ENCODE measurements at places on chromosomes 3 and 15.

DNA sequence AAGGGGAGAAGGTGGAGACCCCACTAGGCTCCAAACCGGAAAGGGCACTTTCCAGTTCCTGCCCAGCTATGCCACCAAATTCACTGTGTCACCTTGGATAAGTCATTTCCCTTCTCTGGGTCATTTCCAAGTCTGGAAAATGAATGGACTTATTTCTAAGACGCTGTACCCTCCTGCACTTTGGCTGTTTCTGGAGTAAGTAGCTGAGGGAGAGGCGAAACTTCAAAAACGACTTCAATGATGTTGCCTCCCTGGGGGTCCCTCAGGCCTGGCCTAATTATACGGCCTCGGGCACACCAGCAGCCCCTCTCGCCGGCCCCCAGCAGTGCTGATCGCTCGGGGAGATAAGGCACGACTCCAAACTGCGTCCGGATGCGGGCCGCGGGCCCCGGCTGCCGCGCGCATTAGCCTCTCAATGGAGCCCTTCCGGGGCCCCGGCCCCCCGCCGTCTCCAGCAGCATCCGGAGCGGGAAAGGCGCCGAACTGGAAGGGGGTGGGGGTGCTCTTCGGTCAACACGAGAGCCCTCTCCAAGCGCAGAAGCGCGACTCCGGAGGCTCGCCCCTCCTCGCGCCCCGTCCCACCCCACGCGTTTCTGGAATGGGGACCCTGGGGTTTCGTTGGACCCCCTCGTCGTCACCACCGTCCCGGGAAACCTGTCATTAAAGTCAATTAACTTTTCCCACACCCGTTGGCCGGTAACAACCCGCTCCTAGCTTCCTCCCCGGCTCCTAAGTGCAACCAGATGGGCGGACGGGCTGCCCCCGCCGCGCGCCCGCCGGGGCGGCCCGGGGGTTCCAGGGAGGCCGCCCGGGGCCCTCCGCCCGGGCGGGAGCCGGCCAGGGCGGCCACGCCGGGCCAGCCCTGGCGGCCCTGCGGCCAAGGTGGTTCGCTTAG, 4.8 kb downstream of the HES1 start:
- no peak for DNase-seq

DNA sequence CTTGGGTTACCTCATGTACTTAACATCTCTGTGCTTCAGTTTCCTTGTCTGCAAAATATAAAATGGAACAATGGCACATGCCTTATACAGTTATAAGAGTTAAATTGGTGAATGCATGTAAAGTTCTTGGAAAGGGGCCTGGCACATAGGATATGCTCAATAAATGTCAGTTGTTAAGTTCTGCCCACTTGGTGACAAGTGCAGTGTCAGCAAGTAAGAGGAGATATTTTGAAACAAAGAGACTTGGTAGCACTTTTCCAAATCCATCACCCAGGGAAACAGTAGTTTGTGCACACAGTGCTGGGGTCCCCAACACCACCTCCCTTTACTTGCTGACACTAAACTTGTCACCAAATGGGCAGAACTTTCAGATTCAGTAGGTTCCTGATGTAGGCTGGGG, 19.1 kb downstream of the LRRC31 start:
- no peak for DNase-seq

GRCh38 chr3:172607305-172608121, 84.3 kb upstream of the TNFSF10 start:
- no peak for DNase-seq

DNA sequence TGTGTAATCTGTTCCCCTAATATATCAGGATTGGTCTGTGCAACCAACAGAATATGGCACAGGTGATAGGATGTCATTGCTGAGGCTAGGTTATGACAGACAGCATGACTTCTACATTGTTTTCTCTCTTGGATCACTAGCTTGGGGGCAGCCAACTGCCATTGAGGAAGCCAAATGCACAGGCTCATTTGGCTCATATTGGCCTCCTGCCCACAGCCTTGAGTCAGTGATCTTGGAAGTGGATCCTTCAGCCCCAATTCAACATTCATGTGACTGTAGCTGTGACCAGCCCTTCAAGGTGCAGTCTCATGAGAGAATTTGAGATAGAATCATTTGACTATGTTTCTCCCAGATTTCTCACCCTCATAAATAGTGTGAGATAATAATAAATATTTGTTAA, 675.6 kb downstream of the GRM7 start:
- no peak for DNase-seq

- no peak for DNase-seq
Observed at GRCh38 chr15:93025625-93025982, 63.4 kb downstream of the RGMA start.

DNA sequence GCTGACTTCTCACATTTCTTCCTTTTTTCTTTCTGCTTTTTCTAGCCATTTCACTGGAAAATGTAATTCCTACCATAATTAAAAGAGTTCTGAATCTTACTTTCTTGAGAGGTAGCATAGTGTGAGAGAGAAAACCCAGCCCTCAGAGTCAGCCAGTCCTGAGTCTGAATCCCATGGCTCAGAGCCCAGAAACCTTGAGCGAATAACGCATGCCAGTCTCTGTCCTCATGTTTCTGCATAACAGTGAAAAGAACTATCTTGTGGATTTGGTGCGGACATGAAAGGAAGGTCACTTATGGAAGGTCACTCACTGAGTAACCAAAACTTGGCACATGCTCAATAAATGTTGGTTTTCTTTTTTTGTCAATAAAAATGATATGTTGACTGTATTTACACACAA, 29.3 kb upstream of the SLCO3A1 start:
- no peak for DNase-seq

DNA sequence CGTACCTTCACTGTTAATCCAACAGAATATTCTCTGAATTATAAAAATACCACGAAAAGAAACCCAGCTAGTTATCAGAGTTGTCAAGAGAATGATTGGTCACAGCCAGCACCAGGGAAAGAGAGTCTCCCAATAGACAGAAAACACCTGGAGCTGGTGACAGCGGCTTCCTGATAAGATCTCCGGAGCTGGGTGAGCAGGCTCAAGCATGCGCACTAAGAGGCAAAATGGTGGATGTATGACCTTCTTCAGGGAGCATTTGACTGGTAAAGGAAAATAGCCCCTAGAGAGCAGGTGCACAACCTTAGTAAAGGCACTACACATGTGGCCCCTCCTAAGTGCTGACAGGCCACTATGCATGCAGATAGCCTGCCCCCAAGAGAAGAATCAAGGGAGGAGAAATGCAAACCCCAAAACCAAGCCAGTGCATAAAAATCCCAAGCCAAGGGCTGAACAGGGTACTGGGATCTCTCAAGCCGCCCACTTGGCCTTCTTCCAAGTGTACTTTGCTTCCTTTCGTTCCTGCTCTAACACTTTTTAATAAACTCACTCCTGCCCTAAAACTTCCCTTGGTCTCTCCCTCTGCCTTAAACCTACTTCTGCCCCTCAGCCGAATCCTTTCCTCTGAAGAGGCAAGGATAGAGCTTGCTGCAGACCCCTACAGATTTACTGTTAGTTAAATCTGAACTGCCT, 93.2 kb downstream of the UACA start:
- DNase-seq: no peak

DNA sequence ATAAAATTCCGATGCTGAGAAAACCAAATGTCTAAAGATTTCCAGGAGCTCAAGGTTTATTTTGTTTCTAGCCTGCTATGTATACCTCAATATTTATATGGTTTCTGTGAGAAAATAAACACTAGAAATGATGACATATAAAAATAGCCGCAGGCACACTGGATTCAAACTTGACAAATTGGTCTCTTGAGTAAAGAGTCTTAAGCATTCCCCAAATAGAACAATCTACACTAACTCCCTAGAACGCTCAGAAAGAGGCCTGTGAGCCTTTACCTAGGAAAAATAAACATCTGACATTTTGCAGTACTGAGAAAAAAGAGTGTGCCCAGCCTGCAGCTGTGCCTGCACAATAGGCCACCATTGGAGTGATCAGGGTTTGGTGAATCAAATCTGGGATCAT, 75.2 kb downstream of the NEK10 start:
- DNase-seq: no peak

GRCh38 chr3:133821767-133822638, 16.4 kb downstream of the SRPRB start:
- DNase-seq: no peak

GRCh38 chr3:32886296-32886695, 65.1 kb upstream of the CCR4 start:
- DNase-seq: no peak

GRCh38 chr3:69241769-69242168, 119.4 kb upstream of the LMOD3 start:
- no peak for DNase-seq

GRCh38 chr3:146160964-146161662, at the start of gene PLOD2:
PLOD2 (minus strand) TSS chr3:146161184; CDS start chr3:146160989, 195 bp downstream.
- DNase-seq: no peak

- DNase-seq: peak; percentile 70
Observed at GRCh38 chr3:52144034-52144795, 10.0 kb downstream of the POC1A start.

GRCh38 chr3:146524961-146525360, 19.4 kb downstream of the PLSCR1 start:
- DNase-seq: no peak

DNA sequence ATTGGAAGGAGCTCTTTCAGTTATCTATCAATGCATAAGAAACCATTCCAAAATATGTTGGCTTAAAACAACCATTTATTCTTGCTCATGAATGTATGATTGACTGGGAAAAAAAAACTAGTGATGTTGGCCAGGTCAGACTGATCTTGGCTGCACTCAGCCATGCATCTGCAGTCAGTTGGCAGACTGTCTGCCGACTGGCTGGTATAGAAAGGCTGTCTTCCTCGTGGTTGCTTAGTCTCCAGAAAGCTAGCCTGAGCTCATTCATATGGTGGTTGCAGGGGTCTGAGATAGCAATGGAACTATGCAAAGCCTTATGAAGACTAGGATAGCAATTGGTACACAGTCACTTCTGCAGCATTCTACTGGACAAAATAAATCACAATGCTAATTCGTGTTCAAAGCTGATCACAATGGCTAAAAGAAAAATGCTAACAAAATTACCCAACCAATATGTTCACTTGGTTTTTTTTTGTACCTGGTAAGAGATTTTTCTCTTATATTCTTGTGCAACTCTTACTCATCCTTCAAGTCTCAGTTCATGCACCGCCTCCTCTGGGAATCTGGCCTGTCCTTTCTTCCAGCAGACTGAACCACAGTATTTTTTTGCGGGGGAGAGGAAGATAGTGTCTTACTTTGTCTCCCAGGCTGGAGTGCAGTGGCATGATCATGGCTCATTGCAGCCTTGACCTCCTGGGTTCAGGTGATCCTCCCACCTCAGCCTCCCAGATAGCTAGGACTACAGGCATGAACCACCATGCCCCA, 126.8 kb downstream of the KCNAB1 start:
- DNase-seq: no peak

DNA sequence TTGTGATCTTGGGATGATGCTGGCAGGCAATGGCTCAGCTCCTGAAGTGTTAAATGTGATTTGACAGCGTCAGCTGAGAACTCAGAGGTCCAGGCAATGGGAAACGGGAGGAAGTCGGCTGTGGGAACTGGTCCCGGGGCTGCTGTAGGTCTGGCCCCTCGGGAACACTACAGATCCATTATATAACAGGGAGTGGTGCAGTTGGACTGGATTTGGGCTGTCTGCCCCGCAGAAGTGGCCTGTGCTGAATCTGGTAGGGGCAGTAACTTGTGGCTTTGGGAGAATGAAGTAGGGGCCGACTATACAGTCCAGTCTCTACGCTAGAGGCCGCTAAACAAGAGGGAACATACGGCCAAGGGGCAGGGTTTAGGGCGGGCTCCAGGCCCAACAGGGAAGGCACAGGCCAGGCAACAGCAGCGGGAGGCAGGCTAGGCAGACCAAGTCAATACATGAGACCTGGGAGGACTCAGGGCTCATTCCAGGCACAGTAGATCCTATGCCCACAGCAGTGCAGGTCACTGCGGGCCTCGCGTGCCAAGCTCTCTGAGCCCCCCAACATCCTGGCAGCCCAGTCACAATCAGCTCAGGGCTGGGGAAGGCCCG, 20.3 kb upstream of the IL16 start:
- no peak for DNase-seq

DNA sequence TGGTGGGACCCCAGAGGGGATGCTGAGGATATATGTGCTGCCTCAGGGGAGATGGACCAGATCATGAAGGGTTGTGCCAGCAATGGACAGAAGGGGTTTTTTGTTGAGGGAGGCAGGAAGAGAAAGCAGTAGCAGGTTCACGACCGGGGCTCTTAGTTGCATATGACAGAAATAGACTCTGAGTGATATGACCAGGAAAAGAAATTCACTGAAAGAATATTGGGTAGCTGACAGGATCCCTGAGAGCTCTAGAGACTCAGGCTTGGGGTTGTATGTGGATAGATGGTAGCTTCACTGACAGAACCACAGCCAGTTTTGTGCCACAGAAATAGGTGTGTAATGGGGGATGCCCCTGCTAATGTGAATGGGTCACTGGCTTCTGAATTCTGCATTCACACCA, 241.6 kb downstream of the ZNF621 start:
- no peak for DNase-seq

DNA sequence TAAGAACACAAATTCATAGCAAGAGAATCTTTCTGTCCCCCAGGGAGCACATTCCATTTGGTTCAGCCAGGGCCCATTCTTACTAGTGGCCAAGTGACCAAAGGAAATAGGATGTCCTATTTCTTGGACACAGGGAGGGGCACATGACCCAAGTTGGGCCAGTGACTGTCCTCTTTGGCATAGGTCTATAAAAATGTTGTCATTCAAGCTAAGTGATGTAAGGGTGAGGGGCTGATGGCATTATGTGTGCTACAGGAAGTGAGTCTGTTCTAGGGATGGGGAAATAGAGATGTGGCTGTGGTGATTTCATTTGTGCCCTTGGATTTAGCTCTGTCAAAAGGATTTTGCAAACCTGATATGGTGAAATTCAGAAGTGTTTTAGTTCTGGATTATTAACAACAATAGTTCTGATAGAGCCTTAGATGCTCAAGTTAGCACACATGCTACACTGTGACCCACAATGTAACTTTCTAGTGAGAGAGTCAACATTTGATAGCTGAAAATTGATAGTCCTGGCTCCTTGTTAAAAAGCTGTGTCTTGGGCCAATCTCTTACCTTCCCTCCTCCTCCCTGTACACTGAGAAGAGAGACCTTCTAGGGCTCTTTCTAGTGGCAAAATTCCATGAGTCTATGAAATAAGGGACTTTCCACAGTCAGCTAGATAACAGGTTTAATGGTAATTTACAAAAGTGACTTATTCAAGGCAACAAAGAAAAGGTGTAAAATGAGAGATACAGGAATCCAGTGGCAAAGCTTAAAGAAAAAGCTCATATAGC, 117.2 kb downstream of the THRB start:
- no peak for DNase-seq

GRCh38 chr3:4977853-4978203, 1.4 kb upstream of the BHLHE40 start:
- DNase-seq: peak; percentile 48

DNA sequence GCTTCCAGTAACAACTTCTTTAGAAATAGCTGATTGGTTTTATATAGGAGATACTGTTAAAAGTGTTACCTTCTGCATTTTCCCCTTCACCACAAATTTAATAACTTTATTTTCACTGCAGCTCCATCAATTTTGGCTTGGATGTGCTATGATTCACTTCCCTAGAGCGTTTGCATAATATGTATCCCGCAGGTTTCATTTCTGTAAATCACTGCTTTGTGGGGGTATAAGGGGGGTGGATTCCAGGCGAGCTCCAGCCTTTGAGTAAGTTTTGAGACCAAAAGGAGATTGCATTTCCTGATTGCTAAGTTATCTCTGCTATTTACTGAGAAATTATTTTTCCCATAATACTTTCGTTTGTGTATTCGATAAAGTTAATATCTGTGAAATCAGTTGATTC, 232.6 kb downstream of the TBL1XR1 start:
- DNase-seq: no peak

GRCh38 chr15:69395991-69396390, 18.2 kb upstream of the KIF23 start:
- DNase-seq: no peak

- DNase-seq: no peak
Observed at GRCh38 chr3:124529826-124530571, 200.3 kb upstream of the UMPS start.

Data from naive thymus-derived CD4-positive, alpha-beta T cell (primary cell).